Prostate gland (tissue), 2 donors: ENCODE measurements at places on chromosomes 11 and 22. TPM values are rescaled to one million over a fixed set of nuclear protein-coding genes. Genes with fewer than 3 reads are reported as not detected.
A peak's percentile ranks its signal among the peaks of the same experiment; 100 is the strongest.

DNA sequence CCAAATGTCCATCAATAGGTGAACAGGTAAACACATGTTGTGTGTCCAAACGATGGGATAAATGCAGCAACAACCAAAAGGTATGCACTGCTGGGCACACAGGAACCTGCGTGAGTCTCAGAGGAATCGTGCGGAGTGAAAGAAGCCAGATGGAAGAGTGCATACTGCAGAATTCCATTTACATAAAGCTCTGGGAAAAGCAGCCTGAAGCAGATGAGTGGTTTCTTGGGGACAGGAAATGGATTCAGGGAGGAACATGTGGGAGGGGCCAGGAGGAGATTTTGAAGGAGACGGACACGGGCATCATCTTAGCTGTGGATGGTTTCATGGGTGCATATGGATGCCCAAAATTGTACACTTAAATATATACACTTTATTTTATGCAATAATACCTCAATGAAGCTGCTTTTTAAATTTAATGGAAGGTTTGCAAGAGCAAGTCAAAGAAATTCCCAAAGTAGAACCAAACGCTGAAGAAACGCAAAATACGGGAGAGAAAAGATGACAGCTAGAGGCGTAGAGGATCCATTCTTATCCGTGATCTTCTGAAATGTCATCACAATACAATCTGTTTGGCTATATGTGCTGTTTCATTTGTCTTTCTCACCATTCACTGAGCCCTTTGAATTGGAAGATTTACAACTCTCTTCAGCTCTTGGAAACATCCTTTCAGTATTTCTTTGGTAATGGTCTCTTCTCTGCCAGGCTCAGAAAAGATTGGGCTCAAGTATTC is 24.5 kb downstream of the ST14 start:
- H3K27ac ChIP-seq: no peak overlapping the region
- H3K4me1 ChIP-seq: peaks cover 9% of the 10 kb centered on the region
- no peaks in the 10 kb centered on the region for H3K36me3 ChIP-seq
- H3K27me3 ChIP-seq: no peaks in the 10 kb centered on the region

- no peaks in the 10 kb centered on the region for H3K27me3 ChIP-seq
- H3K4me1 ChIP-seq: no peaks in the 10 kb centered on the region
- H3K4me3 ChIP-seq: no peak overlapping the region
- peak overlapping the region; percentile 2 for H3K27ac ChIP-seq
These were observed 229.7 kb downstream of the FAM76B start for GRCh38 chr11:95559899-95560298.

DNA sequence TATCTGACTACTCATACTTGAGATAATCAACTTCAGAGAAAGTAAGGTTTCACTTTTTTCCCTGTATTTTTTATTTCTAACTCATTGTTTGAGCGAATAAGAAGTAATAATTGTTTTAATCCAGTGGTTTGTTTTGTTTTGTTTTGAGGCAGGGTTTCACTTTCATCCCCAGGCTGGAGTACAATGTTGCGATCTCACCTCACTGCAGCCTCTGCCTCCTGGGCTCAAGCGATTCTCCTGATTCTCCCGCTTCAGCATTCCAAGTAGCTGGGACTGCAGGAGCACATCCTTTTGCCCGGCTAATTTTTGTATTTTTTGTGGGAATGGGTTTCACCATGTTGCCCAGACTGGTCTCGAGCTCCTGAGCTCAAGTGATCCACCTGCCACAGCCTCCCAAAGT is 8.6 kb downstream of the GTF2H1 start:
- no peak overlapping the region for H3K27ac ChIP-seq
- no peaks in the 10 kb centered on the region for H3K36me3 ChIP-seq
- H3K27me3 ChIP-seq: no peaks in the 10 kb centered on the region
- no peak for DNase-seq
- H3K4me1 ChIP-seq: no peaks in the 10 kb centered on the region

HTR3A gene
- not detected for total RNA-seq

GRCh38 chr11:61814958-61815789 is 1.6 kb downstream of the FADS1 start:
- H3K4me1 ChIP-seq: no peaks in the 10 kb centered on the region
- H3K27me3 ChIP-seq: no peaks in the 10 kb centered on the region

- H3K27ac ChIP-seq: no peak overlapping the region
- no peak overlapping the region for H3K4me3 ChIP-seq
- DNase-seq: peak; percentile 51
- H3K36me3 ChIP-seq: no peaks in the 10 kb centered on the region
These were observed 10.4 kb downstream of the KIRREL3 start for GRCh38 chr11:126989942-126990715.

GRCh38 chr11:13102865-13103539 is 93.9 kb downstream of the RASSF10 start:
- H3K27ac ChIP-seq: no peak overlapping the region
- H3K4me1 ChIP-seq: no peaks in the 10 kb centered on the region
- DNase-seq: no peak
- H3K4me3 ChIP-seq: no peak overlapping the region
- no peaks in the 10 kb centered on the region for H3K36me3 ChIP-seq

TMEM126A gene
- total RNA-seq: 13.6 TPM

ST3GAL4 gene
- 29.2 TPM for total RNA-seq

DNA sequence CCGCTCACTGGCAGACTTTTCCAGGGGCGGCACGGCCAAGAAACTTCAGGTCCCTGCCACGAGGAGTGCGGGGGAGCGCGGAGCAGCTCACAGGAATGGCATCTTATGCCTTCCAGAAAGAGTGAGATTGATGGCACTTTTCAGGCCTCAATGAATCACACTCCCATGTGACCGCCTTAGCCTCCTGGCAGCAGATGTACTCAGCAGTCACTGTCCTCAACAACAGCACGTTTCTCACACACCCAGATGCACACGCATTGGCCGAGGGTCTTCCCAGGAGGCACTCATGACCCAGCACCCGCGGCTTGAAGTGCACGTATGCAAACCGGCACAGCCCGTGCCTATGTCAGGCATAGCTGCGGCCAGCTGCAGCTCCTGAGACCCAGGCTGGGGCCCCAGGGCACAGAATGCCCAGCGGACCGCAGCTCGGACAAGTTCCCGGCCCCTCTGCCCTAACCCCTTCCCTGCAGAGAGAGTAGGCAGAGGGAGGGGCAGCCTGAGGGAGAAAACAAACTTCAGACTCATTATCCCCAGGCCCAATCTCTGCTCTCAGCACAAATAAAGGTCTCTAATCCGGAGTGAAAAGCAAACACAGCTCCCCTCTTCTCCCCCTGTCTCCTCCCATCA is 48.3 kb downstream of the RPUSD4 start:
- no peaks in the 10 kb centered on the region for H3K36me3 ChIP-seq
- H3K27ac ChIP-seq: no peak overlapping the region
- H3K4me3 ChIP-seq: no peak overlapping the region
- H3K4me1 ChIP-seq: no peaks in the 10 kb centered on the region
- DNase-seq: no peak
- H3K27me3 ChIP-seq: no peaks in the 10 kb centered on the region

WBP2NL gene
- 1.6 TPM for total RNA-seq

- no peak for DNase-seq
- no peaks in the 10 kb centered on the region for H3K27me3 ChIP-seq
- no peak overlapping the region for H3K27ac ChIP-seq
- no peaks in the 10 kb centered on the region for H3K36me3 ChIP-seq
- peaks cover 2% of the 10 kb centered on the region for H3K4me1 ChIP-seq
These were observed 44.0 kb downstream of the PARVA start for GRCh38 chr11:12421386-12421785.

ARVCF gene
- 39.6 TPM for total RNA-seq

GRCh38 chr11:2305788-2306451 is 4.1 kb downstream of the TSPAN32 start:
- no peaks in the 10 kb centered on the region for H3K27me3 ChIP-seq
- DNase-seq: no peak
- no peaks in the 10 kb centered on the region for H3K4me1 ChIP-seq
- peak overlapping the region; percentile 80 for H3K27ac ChIP-seq
- H3K36me3 ChIP-seq: no peaks in the 10 kb centered on the region

MMP8 gene
- not detected for total RNA-seq

AGBL2 gene
- total RNA-seq: 3.6 TPM

DNA sequence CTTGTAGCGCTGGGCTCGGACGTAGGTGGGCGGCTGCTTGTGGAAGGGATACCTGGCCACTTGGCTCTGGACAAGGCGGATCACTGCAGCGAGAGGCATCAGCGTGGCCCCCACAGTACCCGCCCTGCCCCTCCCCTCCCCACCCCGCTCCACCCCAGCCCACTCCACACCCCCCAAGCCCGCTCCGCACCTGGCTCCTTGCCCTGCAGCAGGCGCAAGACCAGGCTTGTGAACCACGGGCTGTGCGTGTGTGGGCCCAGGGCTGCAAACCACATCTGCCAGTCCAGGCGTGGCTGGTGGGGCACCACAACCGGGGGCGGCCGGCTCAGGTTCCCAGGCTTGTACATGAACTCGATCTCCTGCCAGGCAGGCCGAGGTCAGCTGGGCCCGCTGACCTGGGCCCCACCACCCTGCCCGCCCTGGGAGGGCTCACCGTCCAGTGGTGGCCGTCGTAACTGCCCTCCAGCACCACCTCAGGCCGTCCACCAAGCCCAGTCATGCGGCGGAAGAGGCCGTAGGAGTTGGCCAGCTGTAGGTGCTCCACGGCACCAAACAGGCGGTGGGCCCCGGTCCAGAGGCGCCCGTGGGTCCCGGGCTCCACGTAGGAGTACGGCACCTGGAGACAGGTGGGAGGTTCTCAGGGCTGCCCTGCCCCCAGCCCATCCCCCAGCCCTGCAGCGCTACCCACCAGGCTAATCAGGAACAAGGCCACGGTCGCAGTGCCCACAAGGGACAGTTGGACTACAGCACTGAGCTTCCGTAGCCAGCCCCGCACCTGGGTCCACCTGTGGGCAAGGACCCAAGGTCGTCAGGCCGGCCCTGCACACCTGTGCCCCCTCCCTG is 2.9 kb downstream of the LMF2 start:
- no peak for DNase-seq
- H3K27me3 ChIP-seq: no peaks in the 10 kb centered on the region
- H3K4me1 ChIP-seq: peaks cover 14% of the 10 kb centered on the region
- no peak overlapping the region for H3K27ac ChIP-seq
- no peak overlapping the region for H3K4me3 ChIP-seq
- peaks cover 14% of the 10 kb centered on the region for H3K36me3 ChIP-seq

CYP2D6 gene
- 5.2 TPM for total RNA-seq

GPR83 gene
- total RNA-seq: not detected

DNA sequence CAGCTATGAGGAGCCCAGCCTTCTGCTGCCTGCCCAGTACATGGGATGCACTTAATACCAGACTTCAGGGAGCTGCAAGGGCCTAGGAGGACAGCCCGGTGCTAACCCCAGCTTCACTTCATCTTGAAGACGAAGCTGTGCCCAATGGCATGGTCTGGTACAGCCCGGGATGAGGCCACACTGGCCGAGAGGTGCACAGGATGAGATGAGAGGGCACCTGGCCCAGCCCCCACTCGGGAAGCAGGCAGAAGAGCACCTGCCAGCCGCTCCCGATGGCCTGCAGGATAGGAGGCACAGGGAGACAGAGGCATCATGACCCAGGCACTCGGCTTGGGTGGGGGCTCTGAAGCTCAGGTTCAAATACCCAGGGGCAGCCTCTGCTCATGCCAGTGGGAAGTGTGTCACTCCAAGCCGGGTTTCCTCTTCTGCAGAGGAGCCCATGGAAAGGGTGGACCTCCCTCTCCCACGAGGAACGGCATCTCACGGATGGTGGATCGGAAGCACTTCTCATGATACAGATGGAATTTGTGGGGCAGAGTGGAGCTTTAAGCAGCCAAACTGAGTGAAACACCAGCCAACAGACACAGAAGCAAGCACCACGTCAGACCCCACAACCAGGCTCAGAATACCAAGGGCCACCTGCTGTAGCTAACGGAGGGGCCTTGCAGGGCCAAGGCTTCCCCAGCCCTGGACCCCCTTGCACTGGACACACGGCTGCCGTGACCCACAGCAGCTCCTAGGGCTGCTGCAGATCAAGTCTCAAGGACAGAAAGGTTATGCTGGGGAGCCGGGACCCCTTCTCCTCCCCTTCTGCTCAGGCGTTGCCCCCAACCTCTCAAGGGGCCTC is 875.2 kb downstream of the BRD1 start:
- DNase-seq: peak; percentile 2
- H3K27me3 ChIP-seq: peaks cover 3% of the 10 kb centered on the region
- H3K4me3 ChIP-seq: no peak overlapping the region
- H3K27ac ChIP-seq: no peak overlapping the region
- H3K4me1 ChIP-seq: no peaks in the 10 kb centered on the region
- H3K36me3 ChIP-seq: no peaks in the 10 kb centered on the region

- no peak overlapping the region for H3K4me3 ChIP-seq
- H3K4me1 ChIP-seq: no peaks in the 10 kb centered on the region
- no peak overlapping the region for H3K27ac ChIP-seq
- no peak for DNase-seq
- no peaks in the 10 kb centered on the region for H3K36me3 ChIP-seq
These were observed 65.4 kb upstream of the BLID start for GRCh38 chr11:122181372-122181771.

GRCh38 chr22:22556578-22556977 is 2.5 kb downstream of the PRAME start:
- no peak overlapping the region for H3K4me3 ChIP-seq
- no peaks in the 10 kb centered on the region for H3K36me3 ChIP-seq
- H3K27ac ChIP-seq: no peak overlapping the region
- no peak for DNase-seq
- H3K27me3 ChIP-seq: no peaks in the 10 kb centered on the region

DNA sequence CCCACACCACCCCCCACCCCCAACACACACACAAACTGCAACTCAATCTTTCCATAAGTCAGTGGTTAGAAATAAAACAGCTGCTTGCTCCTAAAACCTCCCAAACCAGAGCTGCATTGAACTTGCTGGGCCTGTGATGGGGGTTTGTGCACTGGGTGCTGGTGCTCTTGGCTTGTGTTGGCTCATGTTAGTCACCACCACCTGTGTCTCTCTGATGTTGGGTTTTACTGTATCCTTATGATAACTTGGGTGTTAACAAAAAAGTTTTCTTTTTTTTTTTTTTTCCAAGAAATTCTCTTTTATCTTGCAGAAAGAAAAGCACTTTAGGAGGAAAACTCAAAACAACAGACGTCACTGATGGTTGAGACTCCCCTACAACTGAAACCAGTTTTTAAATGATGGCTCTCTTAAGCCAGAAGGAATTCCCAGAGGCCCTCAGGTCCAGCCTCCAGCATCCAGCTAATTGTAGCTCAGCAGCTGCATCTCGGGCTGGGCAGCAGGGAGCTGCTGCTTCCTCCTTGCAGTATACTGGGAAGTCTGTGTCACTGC is 79.9 kb upstream of the DRD2 start:
- H3K27ac ChIP-seq: no peak overlapping the region
- H3K4me3 ChIP-seq: no peak overlapping the region
- H3K36me3 ChIP-seq: no peaks in the 10 kb centered on the region

GRCh38 chr11:30585892-30586250 is 282 bp downstream of the MPPED2 start:
- peak overlapping the region; percentile 96 for H3K27ac ChIP-seq
- H3K36me3 ChIP-seq: no peaks in the 10 kb centered on the region
- DNase-seq: peak; percentile 40

DNA sequence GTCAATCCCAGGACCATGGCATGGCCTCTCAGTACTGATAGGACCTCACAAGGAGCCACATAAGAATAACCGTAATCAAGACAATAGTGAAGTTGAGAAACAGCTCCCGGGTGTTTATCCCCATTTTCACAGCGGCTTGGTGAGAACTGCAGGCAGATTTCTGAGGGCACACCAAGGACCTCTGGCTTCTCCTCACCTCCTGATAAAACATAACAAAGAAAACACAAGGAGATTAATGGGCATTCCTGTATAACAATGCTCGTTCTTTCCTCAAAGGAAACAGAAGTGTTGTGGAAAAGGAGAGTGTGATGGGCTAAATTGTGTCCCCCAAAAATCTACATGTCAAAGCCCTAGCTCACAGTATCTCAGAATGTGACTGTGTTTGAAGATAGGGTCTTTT is 4.0 kb downstream of the SLN start:
- no peak for DNase-seq
- H3K27me3 ChIP-seq: no peaks in the 10 kb centered on the region
- no peaks in the 10 kb centered on the region for H3K36me3 ChIP-seq
- no peak overlapping the region for H3K4me3 ChIP-seq
- H3K27ac ChIP-seq: no peak overlapping the region

LINC01488 gene
- not detected for total RNA-seq

TRPC6 gene
- total RNA-seq: 4.1 TPM
